ENCODE measurements at places on chromosomes 16 and 17.

DNA sequence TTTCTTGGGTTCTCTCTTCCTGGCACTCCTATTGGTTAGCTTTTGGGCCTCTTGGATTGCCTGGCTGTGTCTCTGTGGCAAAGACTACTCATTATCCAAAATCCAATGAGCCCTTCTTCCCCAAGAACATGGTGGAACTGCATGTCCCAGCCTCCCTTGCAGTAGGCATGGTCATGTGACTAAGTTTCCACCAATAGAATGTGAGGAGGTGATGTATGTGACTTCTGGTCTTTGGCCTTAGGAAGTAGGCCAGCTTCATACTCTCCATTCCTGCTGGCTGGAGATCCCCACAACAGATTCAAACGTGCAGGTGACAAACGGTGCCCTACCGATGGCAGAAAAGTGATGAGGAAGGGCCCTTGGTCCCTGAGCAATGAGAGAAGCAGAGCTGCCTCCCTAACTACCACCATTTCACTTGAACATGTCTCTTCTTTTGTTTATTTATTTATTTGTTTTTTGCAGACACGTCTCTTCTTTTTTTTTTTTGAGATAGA is 17.3 kb upstream of the SPN start:
- peak; percentile 43 for DNase-seq

GRCh38 chr17:35064516-35065215 is 1.2 kb upstream of the RFFL start:
- DNase-seq, result no peak

- DNase-seq, result no peak
These were observed 287.7 kb downstream of the FOXL1 start for GRCh38 chr16:86865851-86866662.

GRCh38 chr17:81821603-81822311 is 11.3 kb downstream of the MCRIP1 start:
- peak; percentile 18 for DNase-seq

GRCh38 chr17:67358612-67359011 is 7.8 kb downstream of the PSMD12 start:
- DNase-seq, result peak; percentile 30

DNA sequence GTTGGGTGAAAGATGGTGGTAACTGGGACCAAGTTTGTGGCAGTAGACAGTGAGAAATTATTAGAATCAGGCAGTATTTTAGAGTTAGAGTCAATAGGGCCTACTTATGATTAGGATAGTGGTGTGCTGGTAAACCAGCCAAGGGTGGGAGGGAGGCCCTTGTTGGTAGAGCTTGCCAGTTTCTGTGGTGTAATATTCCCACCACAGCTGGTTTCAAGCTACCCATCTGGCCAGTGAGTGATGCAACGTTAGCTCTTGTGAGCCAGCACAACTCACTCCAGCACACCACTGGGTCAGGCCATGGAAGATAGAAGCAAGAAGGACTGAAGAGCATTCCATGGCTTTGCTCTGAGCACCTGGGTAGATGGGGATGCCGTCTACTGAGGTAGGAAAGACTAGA is 34.9 kb downstream of the GNAO1 start:
- no peak for DNase-seq

- no peak for DNase-seq
These were observed 7.0 kb downstream of the IRX6 start for GRCh38 chr16:55330781-55331647.

- DNase-seq, result peak; percentile 55
These were observed 21.0 kb upstream of the ITGAX start for GRCh38 chr16:31333686-31334649.

GRCh38 chr16:3655030-3655395 is 522 bp downstream of the DNASE1 start:
- DNase-seq, result no peak

GRCh38 chr16:47063011-47063724 is 80.6 kb downstream of the NETO2 start:
- no peak for DNase-seq

GRCh38 chr17:17853811-17854447 is 17.1 kb upstream of the SREBF1 start:
- no peak for DNase-seq

DNA sequence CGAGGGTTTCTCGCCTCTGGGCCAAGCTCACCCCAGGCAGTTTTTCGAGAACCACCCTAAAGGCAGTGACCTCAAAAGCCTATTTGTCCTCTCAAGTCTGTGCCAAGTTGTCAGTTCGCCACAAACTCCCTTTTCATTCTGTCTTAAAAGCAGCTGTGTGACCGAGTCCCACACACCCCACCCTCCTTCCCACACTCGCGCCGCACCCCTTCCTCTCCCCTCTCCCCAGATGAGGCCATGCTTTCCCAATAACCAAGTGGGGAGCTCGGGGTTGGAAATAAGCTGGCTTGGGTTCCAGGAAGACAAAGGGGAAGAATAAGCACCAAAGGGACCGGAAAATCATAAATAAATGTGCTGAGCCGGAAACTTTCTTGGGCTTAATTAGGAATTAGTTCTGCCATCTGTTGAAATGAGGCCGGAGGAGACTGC is 36.7 kb downstream of the GRIN2C start:
- no peak for DNase-seq

DNA sequence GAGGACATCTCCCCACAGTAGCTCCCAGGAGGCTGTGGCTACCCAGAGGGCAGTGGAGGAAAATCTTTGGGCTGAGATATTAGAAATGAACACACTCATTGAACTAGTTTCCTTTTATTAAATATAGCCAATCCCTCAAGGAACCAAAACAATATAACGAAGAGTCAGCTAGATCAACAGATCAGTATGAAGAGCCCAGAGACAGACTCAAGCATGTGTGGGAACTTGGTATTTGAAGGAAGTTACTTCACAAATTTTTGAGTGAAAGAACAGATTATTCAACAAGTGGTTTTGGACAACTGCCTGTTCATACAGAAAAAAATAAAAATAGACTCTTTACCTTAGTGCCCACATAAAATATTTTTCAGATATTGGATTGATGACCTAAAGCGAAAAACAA is 183.6 kb upstream of the PMFBP1 start:
- no peak for DNase-seq

- no peak for DNase-seq
These were observed 57.2 kb downstream of the NUP88 start for GRCh38 chr17:5362162-5362811.

DNA sequence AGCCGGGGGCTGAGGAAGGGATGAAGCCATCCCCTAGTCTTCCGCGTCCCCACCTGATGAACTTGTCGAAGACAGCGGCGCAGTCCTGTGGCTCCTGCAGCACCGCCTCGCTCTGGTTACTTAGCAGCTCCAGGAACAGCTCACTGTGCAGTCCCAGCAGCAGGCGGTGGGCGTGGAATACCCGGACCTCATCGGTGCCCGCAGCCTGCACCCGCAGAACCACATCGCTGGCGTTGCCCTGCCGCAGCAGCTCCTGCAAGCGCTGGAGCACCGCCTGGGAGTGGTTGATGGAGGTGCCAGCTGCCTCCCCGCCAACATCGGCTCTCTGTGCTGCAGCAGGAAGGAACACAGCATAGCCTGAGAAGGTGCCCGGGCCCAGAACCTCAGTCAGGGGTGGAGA is 1.8 kb downstream of the BTBD17 start:
- no peak for DNase-seq

DNA sequence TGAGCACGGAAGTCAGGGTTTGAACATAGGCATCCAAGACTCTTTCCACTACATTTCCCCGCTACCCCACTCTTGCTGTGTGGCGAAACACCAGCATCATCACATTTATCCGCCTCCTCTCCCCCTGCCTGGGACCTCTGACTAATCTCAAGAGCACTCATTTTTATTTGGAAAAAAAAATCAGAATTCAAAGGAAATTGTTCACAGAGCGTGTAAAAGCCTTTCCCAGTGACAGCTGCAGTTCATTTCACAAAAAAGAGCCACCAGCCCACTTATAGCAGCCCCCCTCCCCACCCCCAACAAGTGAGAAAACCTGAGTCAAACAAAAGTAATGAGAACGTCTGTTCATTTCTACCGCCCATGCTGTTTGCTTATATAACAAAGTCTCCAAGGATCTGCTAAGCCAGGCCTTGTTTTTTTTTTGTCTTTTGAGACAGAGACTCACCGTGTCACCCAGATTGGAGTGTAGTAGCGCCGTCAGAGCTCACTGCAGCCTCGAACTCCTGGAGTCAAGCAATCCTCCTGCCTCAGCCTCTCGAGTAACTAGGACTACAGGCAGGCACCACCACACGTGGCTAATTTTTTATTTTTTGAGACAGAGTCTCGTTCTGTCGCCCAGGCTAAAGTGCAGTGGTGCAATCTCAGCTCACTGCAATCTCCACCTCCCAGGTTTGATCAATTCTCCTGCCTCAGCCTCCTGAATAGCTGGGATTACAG is 48.3 kb upstream of the HAPSTR1 start:
- DNase-seq, result no peak

DNA sequence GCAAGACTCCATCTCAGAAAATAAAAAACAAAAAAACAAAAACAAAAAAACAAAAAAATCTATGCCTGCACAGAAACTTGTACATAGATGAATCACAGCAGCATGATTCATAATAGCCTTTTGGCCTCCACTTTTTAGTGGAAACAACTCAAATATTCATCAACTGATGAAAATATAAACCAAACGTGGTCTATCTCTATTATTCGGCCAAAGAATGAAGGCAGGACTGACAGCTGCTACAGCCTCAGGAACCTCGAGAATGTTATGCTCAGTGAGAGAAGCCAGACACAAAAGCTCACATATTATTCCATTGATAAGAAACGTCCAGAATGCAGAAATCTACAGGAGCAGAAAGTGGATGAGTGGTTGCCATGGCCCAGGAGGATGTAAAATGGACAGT is 19.8 kb downstream of the PPL start:
- no peak for DNase-seq

DNA sequence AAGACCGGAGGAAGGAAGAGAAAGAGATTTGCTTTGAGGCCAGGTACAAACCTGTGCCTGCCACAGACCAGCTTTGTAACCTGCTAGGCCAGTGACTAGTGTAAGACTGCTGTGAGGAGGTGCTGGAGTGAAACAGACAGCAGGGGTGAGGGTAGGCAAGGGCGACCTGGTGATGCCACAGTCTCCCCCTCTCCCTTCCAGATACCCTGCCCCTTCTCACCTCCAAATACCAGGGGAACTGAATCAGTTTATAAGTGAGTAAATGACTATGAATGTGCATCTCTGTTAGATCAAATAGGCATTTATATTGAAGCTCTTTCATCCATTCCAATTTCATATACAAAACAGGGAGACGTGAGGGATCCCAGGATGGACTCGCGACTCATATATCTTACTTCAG is 9.4 kb downstream of the SEC14L1 start:
- DNase-seq, result no peak

DNA sequence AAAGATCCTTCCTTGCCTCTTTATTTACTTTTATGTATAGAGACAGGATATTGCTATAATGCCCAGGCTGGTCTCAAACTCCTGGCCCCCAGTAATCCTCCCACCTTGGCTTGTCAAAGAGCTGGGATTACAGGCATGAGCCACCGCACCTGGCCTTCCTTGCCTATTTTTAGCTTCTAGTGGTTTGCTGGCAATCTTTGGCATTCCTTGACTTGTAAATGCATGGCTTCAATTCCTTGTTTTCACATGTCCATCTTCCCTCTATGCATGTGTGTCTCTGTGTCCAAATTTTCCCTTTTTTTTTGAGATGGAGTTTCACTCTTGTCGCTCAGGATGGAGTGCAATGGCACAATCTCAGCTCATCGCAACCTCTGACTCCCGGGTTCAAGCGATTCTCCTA is 22.5 kb downstream of the HEXIM2 start:
- DNase-seq, result no peak

- no peak for DNase-seq
These were observed 45.5 kb downstream of the ZCCHC14 start for GRCh38 chr16:87447323-87447722.

GRCh38 chr16:57611706-57612105 is 16.7 kb upstream of the ADGRG1 start:
- no peak for DNase-seq

DNA sequence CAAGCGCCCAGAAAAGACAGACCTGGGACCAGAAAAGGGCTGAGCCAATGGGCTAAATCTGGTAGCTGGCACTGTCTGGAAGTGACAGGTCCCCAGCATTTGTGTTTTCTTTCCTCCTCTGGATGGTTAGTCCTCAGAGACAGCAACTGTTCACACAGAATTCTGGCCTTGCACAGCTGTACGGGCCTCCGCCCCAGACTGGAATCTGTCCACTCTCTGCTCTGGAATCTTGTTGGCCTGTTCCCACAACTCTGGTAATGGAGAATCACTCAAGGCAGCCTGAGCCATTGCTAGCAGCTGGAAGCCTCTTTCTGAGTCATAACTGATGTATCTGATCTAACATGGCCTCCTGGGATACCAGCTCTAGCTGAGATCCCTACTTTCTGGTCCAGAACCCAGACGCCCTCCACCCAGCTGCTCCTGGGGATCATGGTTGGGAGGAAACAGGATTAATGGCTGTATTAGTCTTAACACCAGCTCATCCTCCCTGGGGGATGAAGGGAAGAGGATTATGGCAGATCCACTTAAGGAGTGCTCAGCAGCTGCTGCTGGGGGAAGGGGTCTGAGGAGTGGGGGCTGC is 9.1 kb downstream of the ZNF668 start:
- no peak for DNase-seq

- DNase-seq, result no peak
These were observed 28.3 kb downstream of the CCDC40 start for GRCh38 chr17:80064696-80065095.

DNA sequence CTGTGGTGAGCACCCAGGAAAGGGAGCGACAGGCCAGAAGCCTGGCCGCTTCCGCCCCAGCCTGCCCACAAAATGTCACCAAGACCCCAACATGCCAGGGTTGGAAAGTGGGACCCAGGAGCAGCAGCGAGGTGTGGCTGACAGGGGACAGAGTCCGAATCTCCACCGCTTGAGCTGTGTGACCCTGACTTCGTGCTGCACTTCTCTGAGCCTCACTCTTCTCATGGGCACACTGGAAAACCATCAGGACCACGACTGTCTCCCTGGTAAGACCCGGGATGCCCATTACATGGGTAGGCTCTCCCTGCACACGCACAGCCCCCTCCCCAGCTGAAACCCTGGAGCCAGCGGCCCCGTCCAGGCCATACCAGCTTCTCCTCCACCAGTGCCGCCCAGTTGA is 34.9 kb downstream of the PPL start:
- DNase-seq, result no peak

DNA sequence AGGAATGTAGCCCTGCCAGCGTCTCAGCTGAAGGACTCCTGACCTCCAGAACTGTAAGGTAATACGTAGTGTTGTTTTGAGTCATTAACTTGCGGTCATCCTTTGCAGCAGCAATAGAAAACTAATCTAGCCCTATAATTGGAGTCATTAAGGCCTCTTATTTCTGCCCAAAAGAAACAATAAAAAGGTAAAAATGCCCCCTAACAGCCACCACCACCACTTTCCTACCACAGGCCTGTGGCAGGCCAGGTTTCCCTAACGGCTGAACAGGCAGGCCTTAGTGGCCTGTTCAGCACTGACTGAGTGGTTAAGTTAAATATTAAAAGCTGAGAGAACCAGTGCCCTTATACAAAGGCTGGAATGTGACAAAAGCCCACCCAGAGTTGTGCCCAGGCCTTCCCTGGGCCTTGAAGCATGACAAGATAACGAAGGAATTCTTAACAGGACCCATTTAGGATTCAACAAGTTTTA is 286.5 kb upstream of the ERCC4 start:
- DNase-seq, result no peak

DNA sequence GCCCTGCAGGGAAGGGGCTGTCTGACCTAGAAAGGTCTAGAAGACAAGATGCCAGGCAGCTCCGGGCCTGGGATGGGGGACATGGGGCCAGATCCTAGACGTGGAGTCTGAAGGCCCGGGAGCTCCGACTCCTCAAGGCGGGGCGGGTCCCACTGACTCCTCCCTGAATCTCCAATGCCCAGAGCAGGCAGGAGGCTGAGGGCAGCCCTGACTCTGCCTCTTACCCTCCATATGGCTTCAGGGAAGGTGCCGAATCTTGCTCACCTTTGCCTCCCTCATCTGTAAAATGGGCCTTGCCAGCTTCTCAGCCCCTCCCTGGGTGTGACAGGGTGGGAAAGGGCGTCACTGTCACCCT is 14.8 kb downstream of the VASN start:
- no peak for DNase-seq
